Stimulated activated CD4-positive, alpha-beta T cell treated with anti-CD3 and anti-CD28 coated beads, Interleukin-1b, Interleukin-23, amount 100 ng/mL, for 48 hours (primary cell): ENCODE measurements at places on chromosomes 1 and 21.

GRCh38 chr21:38760762-38761155, 45.0 kb upstream of the ETS2 start:
- DNase-seq, result no peak

DNA sequence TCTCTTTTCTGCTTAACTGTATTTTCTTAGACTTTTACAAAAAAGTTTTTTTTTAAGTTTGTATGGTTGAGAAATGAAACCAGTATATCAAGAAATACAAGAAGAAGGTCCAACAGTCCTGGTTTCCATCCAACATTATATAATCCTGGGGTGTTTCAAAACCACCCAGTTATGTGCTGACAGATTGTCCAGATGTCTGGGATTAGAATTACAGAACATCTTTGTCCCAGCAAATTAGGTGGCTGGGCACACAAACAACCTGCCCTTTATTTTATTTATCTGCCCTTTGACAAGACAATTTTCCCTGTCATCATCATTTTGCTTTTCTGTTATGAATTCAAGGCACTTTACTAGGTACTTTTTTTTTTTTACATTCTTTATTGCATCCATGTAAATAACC, 622.1 kb downstream of the PLPP3 start:
- DNase-seq, result no peak

DNA sequence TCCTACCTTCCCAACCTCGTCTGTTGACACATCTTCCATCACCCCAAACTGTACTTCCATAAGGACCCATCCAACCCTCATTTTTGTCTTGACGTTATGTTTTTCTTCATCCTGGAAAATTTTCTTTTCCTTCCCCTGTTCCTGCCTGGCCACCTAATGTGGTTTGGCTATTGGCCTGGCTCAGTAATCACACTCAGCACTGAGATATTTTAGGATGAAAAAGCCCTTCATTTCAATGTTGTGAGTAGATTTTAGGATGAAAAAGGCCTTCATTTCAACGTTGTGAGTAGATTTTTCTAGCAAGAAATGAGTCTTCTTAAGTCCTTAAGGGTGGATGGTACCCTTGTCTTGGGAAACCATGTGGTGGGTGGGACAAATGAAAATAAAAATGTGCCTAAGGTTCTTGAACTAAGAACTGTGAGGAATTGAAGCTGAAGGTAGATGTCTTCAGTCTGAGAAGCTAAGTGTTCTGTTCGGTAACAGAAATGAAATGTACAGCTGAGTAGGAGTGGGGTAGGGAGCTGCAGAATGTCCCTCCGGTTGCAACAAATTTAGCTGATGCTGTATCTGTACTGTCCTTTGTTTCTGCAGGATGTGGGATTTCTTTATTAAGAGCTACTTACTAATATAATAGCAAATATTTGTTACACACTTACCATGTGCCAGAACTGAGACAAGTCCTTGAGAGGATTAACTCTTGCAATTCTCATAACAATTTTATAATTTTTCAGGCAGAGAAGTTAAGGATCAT, 36.1 kb downstream of the DNTTIP2 start:
- DNase-seq, result no peak

DNA sequence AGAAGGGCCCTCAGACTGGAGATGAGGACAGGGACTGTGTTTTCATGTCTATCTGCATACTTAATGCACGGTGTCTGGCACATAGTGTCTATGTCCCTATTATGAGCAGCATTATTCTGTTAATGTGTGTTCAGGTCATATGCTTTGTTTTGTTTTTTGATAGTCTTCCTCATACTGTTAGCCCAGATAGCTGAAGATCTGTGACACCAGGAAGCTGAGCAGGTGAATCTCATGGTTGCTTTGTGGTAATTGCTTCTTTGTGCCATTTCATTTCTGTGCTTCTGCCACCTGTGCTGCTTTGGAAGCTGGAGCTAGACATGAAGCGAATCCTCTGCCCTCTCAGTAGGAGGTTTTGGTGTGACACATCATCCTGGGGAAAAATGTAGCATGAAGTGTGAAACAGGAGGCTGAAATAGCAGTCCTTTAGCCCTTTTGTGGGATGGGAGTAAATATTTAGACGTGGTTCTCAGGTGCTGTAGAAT, 15.8 kb downstream of the SMAP2 start:
- DNase-seq, result peak; percentile 33

DNA sequence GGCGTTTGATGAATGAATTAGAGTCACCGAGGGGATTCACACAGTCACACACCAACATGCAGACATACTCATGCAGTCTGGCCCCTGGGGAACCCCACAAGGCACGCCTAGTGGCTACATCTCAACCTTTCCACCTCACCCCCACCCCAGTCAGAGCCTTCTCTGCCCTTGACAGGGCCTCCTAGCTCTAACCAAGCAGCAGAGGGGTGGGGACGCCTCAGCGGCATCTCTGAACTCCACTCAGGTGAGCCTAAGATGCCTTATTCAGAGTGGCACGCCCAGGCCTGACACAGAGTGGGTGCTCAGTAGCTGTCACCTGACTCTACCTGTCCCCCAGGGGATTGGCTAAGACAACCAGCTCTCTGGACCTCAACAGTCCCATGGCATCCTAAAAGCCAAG, 3.7 kb upstream of the SDC3 start:
- no peak for DNase-seq

DNA sequence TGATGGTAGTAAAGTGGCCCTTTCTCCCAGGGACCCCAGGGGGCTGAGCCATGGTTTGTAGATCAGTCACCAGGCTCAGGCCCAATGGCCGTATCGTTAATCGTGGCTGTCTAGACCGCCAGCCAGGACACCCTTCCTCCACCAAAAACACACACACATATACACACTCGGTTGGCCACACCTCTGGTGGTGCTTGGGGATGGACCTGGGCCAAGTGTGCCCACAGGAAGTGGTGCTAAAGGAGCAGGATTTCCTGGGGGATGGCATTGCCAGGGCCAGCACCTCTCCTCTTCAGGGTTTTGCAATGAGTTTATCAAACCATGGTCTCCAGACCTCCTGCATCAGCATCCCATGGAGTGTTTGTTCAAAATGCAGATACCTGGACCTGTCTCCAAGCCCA, 36.2 kb downstream of the CITED4 start:
- no peak for DNase-seq

DNA sequence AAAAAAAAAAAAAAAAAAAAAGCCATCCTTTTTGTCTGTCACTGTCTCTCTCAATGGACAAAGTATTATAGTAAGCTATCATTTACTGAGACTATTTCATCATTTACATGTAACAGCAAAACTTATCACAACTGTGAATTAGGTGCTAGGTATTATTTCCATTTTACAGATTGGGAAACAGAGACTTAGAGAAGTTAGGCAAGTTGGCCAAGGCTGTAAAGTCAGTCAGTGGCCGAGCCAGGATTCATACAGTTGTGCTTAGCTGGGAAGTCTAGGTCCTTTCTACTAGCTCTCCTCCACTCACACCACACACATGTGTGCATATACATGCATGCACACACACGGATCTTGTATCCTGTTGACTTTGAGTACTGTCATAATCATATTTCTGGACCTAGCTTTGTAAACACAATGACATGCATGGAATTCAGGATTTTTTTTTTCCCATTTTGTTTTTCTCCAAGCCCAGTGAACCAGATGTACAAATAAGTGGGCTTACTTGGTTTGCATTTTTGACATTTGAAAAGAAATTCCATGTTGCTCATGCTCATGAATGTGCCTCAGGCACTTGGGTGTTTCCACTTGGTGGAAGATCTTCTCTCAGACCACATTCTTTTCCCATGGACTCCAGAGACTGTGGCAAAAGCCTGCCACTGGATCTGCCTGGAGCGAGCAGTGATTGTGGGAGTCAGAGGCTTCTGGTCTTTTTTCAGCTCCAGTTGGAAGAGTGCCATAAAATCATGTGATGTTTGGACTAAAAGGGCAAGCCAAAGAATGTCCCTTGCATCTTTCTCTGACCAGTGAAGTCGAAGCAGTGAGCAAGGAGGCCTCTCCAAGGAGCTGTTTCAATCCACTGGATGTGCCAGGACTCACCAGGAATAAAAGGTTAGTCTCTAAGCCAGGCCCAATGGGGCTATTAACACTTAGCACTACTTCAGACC, 61.7 kb upstream of the DNAJC6 start:
- DNase-seq, result no peak

GRCh38 chr1:204509186-204509635, 7.0 kb upstream of the MDM4 start:
- no peak for DNase-seq

DNA sequence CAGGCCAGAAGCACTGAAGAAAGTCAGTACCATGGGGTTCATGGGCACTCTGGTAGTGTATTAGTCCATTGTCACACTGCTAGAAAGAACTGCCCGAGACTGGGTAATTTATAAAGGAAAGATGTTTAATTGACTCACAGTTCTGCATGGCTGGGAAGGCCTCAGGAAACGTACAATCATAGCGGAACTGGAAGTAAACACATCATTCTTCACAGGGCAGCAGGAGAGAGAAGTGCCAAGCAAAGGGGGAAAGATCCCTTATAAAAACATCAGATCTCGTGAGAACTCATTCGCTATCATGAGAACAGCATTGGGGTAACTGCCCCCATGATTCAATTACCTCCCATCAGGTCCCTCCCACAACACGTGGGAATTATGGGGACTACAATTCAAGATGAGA, 20.2 kb upstream of the ROR1 start:
- no peak for DNase-seq

DNA sequence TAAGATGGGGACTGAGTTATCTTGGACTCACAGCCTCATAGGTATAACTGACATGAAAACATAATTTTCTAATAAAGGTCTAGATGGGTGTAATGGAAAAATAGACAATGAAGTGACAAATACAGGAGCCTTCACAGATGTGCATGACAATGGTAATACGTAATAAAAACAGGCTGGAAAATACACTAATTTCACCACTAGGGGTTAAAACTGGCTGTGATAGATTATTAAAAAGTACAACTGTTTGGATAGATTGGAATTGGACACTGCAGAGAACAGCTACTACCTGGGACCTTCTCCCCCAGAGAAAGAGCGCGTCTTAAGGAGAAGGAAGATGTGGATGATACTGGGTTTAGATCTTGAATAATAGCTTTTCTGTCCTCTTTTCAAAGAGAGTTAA, 9.8 kb downstream of the KAZN start:
- DNase-seq, result no peak

DNA sequence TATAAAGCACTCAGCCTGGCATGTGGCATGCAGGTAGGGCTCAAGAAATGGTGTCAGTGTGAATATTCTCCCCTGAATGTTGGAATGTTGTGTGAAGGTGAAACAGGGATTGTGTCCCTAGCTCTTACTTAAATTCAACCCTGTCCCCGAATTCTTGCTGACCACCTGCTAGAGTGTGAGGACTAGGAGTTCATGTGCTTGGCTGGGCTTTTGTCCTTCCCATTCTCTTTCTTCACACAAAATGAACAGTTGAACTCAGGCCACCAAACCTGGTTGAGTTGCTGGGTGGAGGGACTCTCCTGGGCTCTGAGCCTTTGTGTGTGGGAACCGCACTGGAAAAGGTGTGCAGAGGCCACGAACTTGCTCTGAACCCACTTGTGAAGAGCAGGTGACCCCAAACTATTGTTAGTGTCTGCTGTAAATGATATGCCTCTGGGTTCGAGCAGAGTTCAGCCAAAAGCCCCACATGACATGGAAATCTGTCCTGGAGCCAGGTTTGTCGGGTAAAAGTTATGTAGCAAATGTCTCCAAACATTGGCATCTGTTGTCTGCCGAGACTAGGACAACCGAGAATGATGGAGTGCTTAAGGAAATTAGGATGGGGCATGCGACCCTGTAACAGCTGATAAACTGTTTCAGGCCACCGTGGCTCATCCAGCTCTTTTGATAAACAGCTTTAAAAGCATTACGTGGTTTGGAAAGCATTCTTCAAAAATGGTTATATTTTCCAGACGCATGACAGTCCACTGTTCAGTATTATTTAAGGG, 144.2 kb downstream of the DHRS3 start:
- DNase-seq, result no peak

DNA sequence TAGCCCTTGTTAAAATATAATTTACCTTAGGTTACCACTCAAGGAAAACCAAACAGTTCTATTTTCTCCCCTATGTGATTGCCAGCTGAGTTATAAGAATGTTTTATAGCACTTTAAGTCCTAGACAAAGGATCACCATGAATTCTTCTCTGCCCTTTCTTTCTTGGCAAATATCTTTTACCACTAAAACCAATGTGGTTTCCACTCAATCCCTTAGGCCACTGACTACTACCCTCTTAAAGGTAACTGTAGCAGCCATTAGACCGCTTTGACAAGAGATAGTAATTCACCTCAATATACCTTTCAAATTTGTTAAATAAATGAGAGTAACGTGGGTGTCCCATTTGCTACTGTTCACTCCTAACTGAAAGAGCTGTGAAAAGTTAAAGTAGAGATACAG, 307.9 kb upstream of the PRMT6 start:
- DNase-seq, result no peak

- DNase-seq, result no peak
These were observed 5.2 kb downstream of the NPL start for GRCh38 chr1:182794676-182795201.

DNA sequence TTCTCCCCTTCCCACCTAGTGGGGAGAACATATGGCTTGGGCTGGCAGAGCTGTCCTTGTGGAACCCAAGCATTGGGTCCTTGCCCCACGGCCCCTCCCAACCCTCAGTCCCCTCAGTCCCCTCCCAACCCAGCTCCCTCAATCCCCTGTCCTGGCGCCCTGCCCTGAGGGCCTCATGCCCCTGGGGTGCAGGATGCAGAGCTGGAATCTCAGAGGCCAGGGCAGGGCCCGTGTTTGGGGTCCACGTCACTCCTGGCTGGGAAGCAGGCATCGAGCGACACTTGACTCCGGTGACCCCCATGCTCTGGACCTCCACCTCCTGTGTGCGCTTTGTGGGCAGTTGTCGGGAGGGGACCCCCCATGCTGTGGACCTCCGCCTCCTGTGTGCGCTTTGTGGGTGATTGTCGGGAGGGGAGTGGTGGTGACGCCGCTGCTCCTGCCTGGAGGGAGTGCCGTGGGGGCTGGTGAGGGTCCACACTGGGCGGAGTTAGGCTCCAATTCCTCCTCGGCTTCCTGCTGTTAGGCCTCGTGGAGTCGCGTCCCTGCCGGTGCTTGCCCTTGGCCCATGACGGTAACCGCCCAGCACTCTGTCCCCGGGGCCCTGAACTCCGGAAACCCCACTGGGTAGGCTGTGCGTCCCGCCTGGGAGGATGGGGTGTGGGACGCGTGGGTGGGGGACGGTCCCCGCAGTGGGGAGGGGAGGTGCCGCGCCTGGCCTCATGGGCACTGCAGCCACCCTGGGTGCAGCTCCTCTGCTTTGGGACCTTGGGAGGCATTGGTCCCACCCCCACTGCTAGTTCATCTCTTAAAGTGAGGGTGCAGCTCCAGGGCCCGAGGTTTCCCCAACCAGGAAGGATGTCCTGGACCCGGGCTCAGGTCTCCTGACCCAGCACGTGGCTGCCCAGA, 31.2 kb downstream of the SLX9 start:
- DNase-seq, result no peak

- no peak for DNase-seq
These were observed 1.4 kb upstream of the PAFAH2 start for GRCh38 chr1:25999041-25999800.

DNA sequence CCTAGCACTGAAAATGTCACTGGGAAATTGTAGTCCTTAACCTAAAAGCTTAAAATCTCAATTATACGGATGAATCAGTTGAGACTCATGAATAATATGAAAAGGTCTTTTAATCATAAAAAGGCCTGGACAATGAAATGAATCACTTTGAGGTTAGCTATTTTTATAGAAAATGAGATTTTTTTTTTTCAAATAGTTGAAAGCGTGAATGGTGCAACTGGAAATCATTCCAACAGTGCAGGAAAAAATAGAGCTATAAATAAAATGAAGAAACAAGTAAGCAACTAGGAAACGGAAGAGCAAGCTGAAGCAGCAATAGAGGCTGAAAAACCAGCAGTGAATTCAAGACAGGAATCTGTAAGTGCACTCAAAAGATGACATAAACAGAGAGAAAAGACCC, 142.9 kb downstream of the BACH1 start:
- DNase-seq, result no peak

GRCh38 chr1:25563330-25564215, 20.2 kb downstream of the LDLRAP1 start:
- DNase-seq, result no peak
